ENCODE measurements at places on chromosomes 7 and 10. TPM values are rescaled to one million over a fixed set of nuclear protein-coding genes. Genes with fewer than 3 reads are reported as not detected.

RAPGEF5 gene
- total RNA-seq: 32.1 TPM

LIPK gene
- total RNA-seq: not detected

SFRP5 gene
- 0.40 TPM for total RNA-seq

ZNF518A gene
- total RNA-seq: 43.5 TPM

PIP gene
- not detected for total RNA-seq

DNA sequence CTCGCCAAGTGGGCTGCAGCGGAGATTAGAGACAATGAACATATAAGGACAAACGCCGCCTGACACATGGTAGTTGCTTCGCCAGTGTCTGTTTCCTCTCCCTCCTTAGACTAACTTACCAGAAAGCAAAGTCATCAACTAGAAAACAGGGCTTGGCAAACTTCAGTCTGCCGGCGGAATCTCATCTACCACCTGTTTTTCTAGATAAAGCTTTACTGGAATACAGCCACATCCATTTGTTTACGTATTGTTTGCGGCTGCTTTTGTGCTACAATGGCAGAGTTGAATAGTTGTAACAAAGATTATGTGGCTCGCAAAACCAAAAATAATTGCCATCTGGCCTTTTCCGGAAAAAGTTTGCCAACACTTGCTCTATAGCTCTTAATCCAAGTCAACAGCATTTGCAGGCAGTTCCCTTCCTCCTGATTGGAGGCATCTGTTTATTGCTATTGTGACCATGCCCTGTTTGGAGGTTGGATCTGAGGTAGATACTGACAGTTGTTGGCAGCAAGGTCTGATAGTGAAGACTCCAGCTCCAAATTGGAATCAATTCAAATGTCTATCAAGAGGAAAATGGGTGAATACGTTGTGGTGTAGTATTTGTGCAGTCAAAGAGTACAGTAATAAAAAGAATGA lies 260.6 kb downstream of the POU6F2 start:
- H3K36me3 ChIP-seq: no peaks in the 10 kb centered on the region
- H3K4me3 ChIP-seq: no peak overlapping the region
- no peaks in the 10 kb centered on the region for H3K4me1 ChIP-seq
- H3K27ac ChIP-seq: no peak overlapping the region

DNA sequence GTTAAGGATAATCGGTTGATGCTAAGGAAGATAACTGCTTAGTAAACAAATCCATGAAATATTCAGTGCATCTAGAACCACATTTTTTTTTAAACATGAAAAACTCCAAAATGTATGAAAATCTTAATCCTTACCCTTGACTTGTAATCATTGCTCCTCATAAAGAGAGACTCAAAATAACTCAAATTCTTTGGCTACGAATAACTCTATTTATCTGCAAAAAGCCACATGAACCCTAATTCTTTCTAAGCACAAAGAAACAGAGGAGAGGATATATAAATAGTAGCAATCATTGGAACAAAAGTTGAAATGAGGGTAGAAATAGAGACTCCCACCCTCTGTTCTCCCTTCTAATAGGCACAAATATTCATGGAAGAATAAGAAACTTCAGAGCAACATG lies 40.2 kb downstream of the ANK3 start:
- H3K36me3 ChIP-seq: no peaks in the 10 kb centered on the region
- H3K27me3 ChIP-seq: no peaks in the 10 kb centered on the region
- H3K4me1 ChIP-seq: peaks cover 22% of the 10 kb centered on the region
- H3K4me3 ChIP-seq: no peak overlapping the region

- no peaks in the 10 kb centered on the region for H3K27me3 ChIP-seq
- DNase-seq: no peak
- no peaks in the 10 kb centered on the region for H3K4me1 ChIP-seq
- H3K27ac ChIP-seq: no peak overlapping the region
- H3K4me3 ChIP-seq: no peak overlapping the region
- no peaks in the 10 kb centered on the region for H3K36me3 ChIP-seq
These were observed 138.7 kb upstream of the CELF2 start for GRCh38 chr10:10878963-10879362.

DNA sequence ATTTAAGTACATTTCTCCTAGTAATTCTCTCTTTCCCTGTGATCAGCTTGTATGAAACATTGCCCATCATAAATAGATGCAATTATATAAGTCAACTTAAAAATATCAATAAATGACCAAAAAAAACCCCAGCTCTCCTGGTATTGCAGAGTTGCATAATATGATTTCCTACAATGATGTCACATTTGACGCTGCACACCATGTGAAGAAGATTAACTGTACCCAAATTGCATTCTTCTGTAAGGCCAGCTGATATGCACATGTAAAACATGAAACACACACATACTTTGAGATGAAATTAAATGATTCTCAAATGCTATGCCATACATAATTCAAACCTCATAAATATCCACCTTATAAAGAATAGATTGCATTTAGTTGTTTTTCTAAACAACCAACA lies 115.5 kb downstream of the AGMO start:
- no peak overlapping the region for H3K27ac ChIP-seq
- no peaks in the 10 kb centered on the region for H3K4me1 ChIP-seq
- no peak overlapping the region for H3K4me3 ChIP-seq

DNA sequence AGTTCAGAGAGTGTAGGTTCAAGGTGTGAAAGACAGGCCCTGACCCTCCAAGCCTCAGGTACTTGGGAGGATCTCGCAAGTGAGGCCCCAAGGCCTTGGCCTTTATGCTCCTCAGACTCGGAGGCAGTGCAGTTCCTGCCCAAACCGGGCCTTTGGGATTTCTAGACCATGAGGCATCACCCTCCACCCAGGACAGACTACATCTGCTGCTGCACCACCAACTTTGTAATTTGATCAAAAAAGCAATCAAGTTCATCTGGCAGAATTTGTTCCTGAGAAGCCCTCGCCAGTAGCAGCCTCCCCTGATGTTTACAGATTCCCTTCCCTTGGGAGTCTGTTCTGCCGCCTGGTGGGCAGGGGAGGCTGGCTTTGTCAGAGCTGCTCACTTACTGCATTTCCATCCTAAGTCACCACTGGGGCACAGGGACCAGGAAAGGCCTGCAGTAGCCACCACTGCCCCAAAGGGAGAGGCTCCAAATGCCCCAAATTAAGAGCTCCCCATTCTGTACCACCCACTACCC lies 2.1 kb downstream of the CAMK2G start:
- H3K4me1 ChIP-seq: peaks cover 8% of the 10 kb centered on the region
- no peak for DNase-seq
- no peak overlapping the region for H3K27ac ChIP-seq
- H3K4me3 ChIP-seq: no peak overlapping the region
- H3K27me3 ChIP-seq: no peaks in the 10 kb centered on the region

DNA sequence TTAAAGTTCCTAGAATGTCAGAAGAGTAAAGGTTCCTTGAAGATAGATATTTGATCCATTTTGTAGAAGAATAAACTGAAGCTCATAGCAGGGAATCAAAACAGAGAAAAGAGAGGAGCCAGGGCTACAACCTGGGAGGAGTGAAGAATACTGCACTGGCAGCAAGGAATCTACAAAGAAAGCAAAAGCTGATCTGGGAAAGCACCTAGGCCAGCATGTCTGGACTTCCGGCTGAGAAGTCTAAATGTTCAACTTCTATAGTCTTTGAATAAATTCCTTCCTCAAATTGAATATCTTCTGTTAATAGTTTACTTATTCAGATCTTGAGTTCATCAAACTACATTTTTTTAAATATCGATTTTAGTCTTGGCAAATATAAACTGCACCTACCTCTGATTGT lies 78.2 kb downstream of the VPS41 start:
- no peak for DNase-seq
- H3K27ac ChIP-seq: no peak overlapping the region
- H3K36me3 ChIP-seq: no peaks in the 10 kb centered on the region
- no peaks in the 10 kb centered on the region for H3K27me3 ChIP-seq
- H3K4me3 ChIP-seq: no peak overlapping the region

DNA sequence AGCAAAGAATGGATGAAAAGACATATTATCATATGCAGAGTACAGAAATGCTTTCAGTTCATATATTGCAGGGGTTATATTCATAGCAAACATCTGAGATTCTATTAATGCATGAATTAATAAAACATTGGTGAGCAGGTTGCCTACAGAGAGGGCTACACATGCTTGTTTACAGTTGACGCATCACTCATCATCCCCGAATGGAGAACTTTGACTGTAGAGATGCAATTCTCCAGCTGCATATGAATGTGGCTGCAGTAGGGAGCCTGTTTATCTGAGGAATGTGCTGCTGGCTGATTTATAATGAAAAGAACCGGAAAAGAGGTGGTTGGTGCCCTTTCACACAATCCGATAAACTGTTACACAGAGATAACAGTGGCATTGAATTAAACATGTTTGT lies 116.5 kb downstream of the GRM3 start:
- no peak overlapping the region for H3K4me3 ChIP-seq
- DNase-seq: no peak
- no peaks in the 10 kb centered on the region for H3K27me3 ChIP-seq
- no peaks in the 10 kb centered on the region for H3K4me1 ChIP-seq
- no peaks in the 10 kb centered on the region for H3K36me3 ChIP-seq

DNA sequence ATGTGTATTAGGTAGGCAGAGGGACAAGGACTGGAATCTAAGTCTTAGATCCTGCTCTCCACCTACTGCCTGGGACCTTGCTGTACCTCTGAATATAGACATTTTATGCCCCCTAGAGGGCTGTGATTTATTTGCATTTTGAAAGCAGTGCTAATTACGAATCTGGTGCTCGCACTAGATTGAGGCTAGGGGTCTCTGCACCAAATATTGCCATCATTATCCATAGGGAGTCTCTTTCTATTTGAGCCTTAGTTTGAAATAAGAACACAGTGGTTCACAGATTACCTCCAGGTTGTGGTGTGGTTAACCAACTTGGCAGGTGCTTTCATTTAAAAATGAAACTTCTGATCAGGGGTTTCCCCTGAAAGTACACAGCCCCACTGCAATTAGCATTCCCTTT lies 41.8 kb downstream of the CNNM1 start:
- H3K27ac ChIP-seq: no peak overlapping the region
- no peak for DNase-seq
- no peaks in the 10 kb centered on the region for H3K27me3 ChIP-seq
- H3K4me3 ChIP-seq: no peak overlapping the region
- no peaks in the 10 kb centered on the region for H3K4me1 ChIP-seq
- no peaks in the 10 kb centered on the region for H3K36me3 ChIP-seq
